ENCODE measurements at places on chromosomes 1 and 21. TPM values are rescaled to one million over a fixed set of nuclear protein-coding genes. Genes with fewer than 3 reads are reported as not detected.

- DNase-seq, result peak; percentile 14
These were observed 12.0 kb downstream of the OR2M4 start for GRCh38 chr1:248243204-248243603.

The AQP10 gene
- total RNA-seq, result not detected

DNA sequence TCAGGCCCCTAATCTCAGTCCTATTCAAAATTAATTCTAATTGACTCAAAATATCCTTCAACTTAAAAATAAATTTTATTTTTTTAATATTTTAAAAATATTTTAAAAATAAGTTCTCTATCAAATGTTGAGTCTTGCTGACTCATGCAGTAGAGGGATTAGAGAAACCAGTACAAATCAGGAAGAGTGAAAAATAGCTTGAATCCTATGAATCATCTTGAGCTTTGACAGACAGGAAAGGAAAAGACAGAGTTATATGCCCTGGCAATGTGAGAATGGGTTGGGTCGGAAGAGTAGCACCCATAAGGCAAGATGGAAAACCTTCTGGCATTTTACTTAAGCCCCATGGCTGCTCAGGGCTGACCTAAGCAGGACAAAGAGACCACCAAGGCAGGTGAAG lies 346.6 kb upstream of the RUNX1 start:
- peak; percentile 43 for DNase-seq

- DNase-seq, result no peak
These were observed 26.3 kb downstream of the USP24 start for GRCh38 chr1:55188909-55189308.

DNA sequence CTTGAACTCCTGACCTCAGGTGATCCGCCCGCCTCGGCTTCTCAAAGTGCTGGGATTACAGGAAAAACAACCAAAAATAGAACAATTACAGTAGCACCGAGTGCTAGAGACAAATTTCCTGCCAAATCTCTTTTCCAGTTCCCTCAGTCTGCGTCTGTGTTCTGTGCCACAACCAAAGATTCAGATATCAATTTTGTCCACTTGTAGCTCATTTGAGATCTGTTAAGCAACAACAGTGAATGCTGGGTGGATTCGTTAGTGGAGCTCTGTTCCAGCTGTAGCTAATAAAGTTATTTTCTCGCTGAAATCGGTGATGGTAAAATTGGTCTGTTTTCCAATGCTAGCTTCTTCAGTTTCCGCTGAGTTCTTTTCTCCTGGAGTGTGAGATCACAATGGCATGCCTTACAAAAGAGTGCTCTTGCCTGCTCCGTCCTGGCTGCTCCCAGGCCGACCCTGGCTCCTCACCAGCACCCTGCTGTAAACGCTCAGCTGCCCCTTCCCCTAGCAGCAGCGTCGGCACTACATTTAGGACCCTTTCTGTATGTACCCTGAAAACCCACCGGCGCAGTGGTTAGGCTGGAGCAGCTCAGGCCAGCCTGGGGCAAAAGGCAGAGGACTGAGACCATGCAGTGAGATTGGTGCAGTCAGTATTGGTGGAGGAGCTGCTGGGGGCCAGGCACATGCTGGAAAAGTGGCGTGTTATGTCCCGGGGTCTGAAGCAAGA lies 395.4 kb downstream of the KIF26B start:
- DNase-seq, result no peak

DNA sequence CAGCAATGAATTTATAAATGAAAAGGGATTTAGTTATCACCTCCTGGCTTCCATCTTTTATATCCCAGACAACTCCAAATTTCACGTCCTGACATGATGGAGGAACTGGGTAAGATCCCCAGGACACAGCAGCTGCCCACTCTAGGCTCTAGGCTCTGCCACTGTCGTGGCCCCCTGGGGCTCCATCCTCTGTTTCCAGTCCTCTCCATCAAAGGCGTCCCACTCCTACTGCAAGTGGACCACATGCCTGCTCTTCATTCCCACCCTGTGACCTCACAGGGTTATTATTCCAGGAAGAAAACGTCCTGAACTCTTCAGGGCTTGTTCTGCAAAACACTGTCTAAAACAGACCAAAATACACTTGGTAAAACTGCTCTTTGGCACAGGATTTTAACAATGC lies 11.9 kb downstream of the URB1 start:
- no peak for DNase-seq

GRCh38 chr1:2953688-2954285 lies 67.5 kb upstream of the ACTRT2 start:
- no peak for DNase-seq

DNA sequence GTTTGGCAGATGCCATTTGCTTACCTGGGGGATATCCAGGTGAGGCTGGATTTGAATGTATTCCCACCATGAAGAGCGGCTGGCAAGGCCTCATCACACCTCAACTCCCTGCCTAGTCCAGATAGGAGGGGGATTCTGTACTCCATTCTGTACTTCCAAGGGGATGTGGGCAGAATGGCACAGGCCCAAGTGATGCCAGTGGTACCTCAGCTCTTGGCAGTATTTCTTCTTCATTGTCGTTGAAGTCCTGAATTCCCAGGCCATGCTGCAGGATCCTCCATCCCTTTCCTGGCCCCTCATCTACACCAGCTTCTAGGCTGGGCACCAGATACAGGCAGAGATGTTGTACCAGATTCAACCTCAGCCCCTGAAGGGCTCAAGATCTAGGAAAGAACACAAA lies 47.9 kb downstream of the KLHDC7A start:
- no peak for DNase-seq

The NUAK2 gene
- 0.74 TPM for total RNA-seq

DNA sequence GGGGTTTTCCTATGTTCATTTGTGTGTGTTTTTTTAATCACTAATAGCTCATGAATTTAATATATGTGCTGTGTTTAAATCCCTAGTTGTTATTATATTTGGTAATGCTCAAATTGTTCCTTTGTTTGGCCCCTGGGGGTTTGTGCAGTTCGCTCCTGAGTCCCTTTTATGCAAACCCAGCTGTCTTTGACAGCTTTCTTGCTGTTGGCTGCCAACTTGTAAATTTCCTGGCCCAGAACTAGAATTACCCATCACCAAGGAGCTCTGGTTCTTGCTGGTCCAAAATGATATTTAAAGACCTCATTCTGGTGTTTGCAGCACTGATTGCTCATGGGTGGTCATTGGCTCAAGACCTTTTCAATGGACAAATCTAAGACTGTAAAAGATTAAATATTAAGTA lies 39.6 kb upstream of the PGBD5 start:
- no peak for DNase-seq

The CFHR4 gene
- not detected for total RNA-seq

GRCh38 chr1:243233908-243234307 lies 21.2 kb downstream of the CEP170 start:
- DNase-seq, result peak; percentile 91

- no peak for DNase-seq
These were observed 11.4 kb downstream of the SOX13 start for GRCh38 chr1:204084247-204084772.

- peak; percentile 13 for DNase-seq
These were observed 10.7 kb downstream of the PIGR start for GRCh38 chr1:206935491-206936067.

The LCE1A gene
- not detected for total RNA-seq

DNA sequence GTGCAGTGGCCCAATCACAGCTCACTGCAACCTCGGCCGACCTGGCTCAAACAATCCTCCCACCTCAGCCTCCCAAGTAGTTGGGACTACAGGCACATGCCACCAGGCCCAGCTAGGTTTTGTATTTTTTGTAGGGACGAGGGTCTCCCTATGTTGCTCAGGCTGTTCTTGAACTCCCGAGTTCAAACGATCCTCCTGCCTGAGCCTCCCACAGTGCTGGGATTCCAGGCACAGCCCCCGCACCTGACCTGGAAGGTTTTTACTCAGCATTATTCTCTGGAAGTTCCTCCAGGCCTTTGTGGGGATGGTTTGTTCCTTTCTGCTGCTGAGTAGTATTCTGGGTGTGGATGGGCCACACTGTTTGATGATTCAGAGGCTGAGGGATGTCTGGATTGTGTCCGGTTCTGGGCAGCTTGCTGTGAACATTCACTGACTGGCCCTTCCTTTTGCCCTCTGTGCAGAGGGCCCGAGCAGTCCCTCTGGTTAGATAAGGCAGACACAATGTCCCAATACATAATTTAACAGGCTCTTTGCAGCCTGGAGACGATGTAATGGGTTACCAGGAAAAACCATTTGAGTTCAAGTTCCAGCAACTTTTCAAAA lies 6.0 kb upstream of the TRAPPC10 start:
- DNase-seq, result peak; percentile 95

The FAM177B gene
- total RNA-seq, result not detected

The IL12RB2 gene
- not detected for total RNA-seq

Data from fibroblast of the aortic adventitia (primary cell).